RPMI8226 (cell line): ENCODE measurements at places on chromosomes 7 and 10.

GRCh38 chr10:15069230-15069629 lies 19.3 kb downstream of the ACBD7 start:
- DNase-seq, result peak; percentile 16

- DNase-seq, result no peak
These were observed 207.0 kb upstream of the ZMIZ1 start for GRCh38 chr10:78861529-78862327.

DNA sequence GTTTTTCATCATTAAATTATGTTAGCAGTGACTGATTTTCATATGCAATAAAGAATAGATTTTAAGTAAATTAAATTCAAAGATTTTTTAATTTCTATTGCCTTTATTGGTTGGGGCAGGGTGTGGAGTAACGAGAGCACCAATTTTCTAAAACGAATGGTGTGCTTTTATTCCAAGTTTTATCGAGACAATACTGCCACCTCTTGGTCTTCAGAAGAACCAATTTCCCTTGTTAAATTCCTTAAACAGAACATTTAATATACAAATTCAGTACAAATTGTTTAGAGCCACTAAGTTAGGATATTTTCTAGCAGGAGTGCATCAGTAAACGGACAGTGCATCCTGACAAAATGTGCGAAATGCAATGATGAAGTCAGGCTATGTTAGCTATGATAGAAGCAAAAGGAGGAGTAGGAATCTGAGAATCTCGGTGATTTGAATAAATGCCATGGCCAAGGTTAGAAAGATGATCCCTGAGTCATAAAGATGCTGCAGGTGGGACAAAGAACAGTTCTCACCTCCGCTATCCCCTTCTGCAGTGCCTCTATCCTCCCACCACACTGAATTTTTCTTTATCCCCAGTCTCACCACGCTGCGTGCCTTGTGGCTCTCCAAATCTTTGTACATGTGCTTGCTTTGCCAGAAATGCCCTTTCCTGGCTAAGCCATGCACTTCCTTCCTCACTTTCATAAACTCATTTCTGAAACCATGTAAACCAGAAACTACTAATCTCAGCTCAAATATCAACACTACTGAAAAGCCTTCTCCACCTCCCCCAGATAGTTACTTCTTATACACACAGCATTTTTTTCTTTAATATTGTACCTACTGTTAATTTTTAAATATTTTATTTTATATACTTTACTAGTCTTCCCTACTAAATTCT lies 31.9 kb upstream of the AGBL3 start:
- DNase-seq, result peak; percentile 46

DNA sequence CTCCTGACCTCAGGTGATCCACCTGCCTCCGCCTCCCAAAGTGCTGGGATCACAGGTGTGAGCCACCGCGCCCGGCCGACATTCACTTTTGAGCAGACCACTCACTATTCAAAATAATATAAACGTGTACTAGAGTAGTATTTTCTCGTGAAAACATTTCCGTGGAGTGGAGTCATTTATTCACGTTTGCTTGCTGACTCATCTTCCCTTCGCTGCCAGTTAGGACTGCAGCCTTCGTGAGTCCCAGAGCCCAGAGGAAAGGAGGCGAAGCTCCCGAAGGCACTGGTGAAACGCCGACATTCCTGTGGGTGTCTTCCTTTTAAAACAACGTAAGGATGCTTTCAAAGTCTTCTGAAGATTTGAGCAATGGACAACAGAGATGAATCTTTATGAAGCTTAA lies 10.9 kb upstream of the INPP5A start:
- no peak for DNase-seq

- no peak for DNase-seq
These were observed 359.8 kb upstream of the LRRTM3 start for GRCh38 chr10:66565999-66566398.

DNA sequence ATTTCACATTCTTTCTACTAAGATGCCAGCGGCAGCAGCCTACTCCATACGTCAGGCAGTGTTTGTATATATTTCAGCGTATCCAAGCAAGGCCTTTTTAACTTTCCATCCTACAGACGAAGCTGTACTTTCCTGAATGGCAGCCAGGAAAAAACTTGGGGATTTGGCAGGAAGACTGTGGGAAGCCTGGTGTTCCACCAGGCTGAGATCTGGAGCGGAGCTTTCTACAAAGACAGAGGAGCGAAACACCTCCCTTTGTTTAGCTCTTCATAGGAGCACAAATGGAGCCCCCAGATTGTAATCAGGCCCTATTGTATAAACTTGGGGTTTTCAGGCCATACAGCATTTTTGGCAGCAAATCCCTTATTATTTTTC lies 143.8 kb downstream of the TES start:
- DNase-seq, result no peak

DNA sequence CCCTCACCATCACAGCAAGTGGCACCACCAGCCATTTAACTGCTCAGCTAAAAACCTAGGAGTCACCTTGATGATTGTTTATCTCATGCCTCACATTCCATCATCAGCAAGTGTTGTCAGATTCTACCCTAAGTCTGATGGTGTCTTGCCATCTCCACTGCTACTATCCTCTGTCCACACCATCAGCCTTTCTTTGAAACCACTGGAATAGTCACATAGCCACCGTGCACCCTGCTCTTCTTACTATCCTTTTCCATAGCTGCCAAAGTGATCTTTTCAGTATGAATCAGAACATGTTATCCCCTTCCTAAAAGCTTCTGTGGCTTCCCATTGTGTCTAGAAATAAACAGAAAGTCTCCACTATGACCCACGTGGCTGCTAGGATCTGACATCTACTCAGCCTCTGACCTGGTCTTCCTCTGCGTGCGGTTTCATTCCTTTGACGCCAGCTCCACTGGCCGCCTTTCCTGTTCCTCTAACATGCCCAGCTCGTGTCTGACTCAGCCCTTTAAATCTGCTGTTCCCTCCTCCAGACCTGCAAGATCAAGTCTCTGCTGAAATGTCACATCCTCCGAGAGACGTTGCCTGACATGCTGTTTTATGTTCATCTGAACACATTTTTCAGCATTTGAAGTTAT lies 16.5 kb upstream of the CHN2 start:
- DNase-seq, result peak; percentile 63

GRCh38 chr10:133088956-133089800 lies 1.5 kb downstream of the ADGRA1 start:
- DNase-seq, result no peak

GRCh38 chr10:50316174-50316573 lies 64.9 kb upstream of the ASAH2 start:
- no peak for DNase-seq

DNA sequence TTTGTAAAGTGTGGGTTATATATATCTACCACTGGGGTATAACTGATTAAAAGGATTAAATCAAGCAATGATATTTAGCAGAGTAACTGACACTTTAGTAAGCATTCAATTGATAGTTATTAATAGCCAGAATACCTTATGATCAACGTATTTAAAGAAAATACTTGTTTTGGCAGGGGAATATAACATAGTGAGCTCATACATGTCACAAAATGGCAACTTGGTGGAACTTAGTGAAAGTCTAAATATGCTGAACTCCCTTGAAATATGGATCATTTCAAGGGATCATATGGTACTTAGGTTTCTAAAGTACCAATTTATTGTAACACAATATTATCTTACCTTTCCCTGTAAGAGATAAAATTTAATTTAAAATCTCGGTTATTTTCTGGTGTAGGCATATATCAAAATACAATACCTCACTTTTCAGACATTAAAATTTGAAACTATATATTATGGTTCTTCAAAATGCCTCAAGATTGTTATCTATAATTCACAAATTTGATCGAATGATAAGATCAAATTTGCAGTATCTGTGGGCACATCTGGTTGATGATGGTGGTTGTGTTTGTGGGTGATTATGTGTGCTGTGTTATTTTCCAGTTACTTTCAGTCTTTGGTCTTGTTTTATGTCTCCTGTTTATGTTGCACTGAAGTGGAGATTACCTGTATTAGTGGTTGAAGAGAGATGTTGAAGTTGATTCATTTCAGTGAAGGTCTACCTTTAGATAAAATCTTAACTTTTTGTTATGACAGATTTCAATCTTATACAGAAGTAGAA lies 5.2 kb downstream of the ARL4A start:
- no peak for DNase-seq

DNA sequence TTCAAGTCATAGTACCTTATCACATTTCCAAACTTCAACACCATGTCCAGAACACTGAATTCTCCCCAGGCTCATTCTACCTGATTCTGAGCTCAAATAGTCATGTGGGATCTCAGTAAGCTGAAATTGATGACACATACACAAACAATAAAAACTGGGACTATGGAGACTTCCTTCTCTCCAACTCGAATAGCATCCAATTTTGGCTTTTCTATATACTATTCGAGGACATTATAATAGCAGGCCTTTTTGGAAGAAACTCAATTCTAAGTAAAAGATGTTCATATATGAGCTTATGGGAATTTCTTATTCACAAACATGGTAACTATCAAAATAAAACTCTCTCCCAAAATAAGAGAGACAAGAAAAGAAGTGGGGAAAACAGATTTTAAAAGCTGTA lies 551 bp upstream of the TAS2R40 start:
- no peak for DNase-seq

- peak; percentile 69 for DNase-seq
These were observed 5.6 kb downstream of the RAPGEF5 start for GRCh38 chr7:22351329-22351692.

DNA sequence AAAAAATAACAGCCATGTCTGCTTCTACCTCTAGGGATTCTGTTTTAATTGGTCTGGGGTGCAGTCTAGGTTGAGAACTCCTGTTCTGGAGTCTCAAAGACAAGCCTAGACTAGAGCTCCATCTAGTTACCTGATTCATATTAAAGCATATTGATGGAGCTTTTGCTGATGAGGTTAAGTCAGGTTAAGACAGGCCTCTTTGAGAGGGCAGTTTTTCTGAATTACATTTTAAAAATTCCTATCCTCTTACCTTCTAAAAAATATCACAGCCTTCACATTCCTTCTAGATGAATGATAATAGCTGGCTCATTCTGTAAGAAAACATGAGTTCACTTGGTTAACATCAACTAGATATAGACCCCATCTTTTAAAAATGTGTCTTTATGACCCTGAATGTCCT lies 28.9 kb downstream of the MGAM start:
- DNase-seq, result no peak

- DNase-seq, result no peak
These were observed 90.0 kb downstream of the GSAP start for GRCh38 chr7:77326131-77326530.

DNA sequence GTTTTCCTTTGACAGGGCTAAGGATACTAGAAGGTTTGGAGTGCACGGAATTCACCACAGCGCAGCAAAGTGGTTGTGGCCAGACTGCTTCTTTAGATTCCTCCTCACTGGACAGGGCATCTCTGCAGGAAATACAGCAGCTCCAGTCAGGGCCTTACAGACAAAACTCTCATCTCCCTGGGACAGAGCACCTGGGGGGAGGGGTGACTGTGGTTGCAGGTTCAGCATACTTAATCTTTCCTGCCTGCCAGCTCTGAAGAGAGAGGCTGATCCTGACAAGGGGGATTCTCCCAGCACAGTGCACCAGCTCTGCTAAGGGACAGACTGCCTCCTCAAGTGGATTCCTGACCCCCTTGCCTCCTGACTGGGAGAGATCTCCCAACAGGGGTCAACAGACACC lies 1257.9 kb downstream of the NXPH1 start:
- no peak for DNase-seq

GRCh38 chr7:7867846-7868571 lies 100.6 kb upstream of the GLCCI1 start:
- peak; percentile 17 for DNase-seq

- DNase-seq, result no peak
These were observed 523.5 kb downstream of the PARD3 start for GRCh38 chr10:34291466-34292193.

DNA sequence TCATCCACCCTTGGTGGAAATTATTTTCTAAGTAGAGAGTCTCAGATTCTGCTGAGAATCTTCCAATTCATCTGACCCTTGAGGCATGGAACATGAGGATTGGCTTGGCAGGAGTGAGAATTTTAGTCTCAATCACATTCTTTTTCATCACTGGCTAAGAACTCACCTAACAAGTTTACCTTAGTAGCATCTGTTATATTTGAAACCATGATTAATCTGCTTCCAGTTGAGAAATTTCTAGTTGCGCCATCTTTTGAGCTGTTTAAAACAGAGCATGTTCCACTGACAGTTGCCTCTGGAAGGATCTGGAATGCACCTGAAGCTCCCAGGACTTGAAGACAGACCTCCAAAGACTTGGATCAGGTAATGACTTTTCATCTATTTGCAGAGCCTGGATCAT lies at the start of gene LIPK:
TSS of gene LIPK (plus strand) at position 292 of the 400 bp plus-strand sequence. CDS start 18,295 bp downstream, outside the sequence.
- no peak for DNase-seq

GRCh38 chr7:120131096-120131839 lies 141.7 kb upstream of the KCND2 start:
- no peak for DNase-seq

GRCh38 chr7:141752634-141753033 lies 11.3 kb upstream of the TAS2R3 start:
- DNase-seq, result no peak

GRCh38 chr7:26624431-26624830 lies 240.0 kb downstream of the SKAP2 start:
- DNase-seq, result no peak

- DNase-seq, result no peak
These were observed 292.9 kb downstream of the LHFPL3 start for GRCh38 chr7:104621321-104621720.

DNA sequence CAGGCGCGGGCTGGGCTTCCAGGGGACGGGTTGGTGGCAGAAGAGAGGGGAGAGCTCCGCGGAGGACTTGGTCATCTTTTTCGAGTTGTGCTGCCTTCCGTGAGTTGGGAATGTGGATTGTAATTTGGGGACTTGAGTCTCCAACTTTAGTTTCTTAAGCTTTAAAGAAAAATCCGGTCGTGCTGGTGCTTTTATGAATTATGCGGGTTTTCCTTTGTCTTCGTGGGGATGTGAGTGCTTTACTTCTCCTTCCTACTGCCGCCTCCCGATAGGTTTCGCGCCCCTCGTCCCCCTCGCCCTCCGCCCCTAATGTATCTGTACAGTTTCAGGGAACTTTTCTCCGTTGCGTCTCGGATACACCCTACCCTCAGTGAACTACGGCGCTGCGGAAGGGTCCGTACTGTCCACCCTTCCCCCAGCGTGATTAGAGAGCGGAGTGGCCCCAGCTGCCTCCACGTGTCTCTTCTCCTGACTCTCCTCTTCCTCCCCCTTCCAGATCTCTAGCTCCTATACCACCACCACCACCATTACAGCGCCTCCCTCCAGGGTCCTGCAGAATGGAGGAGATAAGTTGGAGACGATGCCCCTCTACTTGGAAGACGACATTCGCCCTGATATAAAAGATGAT lies 649 bp downstream of the SCD start:
- DNase-seq, result no peak

DNA sequence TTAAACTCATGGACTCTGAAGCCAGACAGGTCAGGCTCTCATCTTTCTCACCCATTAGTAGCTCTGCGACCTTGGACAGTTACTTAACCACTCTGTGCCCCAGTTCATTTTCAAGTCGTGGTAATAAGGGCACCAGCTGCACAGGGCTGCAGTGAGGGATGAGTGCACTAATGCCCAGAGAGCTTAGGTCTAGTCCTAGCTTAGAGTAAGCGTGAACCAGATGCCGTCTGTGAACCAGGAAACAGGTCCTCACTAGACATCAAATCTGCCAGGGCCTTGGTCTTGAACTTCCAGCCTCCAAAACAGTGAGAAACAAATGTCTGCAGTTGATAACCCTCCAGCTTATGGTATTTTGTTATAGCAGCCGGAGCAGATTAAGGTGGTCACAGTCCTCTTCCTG lies 222.4 kb upstream of the PFKP start:
- DNase-seq, result no peak
